Stimulated activated CD4-positive, alpha-beta T cell treated with anti-CD3 and anti-CD28 coated beads, Interleukin-1b, Interleukin-23, amount 100 ng/mL, for 48 hours (primary cell): ENCODE measurements at places on chromosomes 3 and 15.
A peak's percentile ranks its signal among the peaks of the same experiment; 100 is the strongest.

DNA sequence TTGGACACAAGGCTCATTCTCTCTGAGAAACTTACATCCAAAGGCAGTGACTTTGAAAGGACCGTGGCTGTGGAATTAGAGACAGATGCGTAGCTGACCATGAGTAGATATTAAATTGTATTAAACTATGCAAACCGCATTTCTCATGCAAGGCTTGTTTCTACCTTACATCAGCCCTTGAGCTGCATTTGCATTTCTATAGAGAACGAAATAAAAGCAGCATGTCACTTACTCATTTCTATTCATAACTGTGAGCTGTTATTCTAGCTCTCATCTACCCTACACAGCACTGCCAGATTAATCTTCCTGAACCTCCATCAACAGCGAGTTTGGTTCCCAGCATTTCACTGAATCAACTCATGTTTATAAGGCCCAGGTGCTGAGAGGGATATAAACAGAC lies 72.3 kb downstream of the THSD4 start:
- DNase-seq, result no peak

GRCh38 chr3:195896361-195897080 lies 11.8 kb downstream of the TNK2 start:
- DNase-seq, result no peak

DNA sequence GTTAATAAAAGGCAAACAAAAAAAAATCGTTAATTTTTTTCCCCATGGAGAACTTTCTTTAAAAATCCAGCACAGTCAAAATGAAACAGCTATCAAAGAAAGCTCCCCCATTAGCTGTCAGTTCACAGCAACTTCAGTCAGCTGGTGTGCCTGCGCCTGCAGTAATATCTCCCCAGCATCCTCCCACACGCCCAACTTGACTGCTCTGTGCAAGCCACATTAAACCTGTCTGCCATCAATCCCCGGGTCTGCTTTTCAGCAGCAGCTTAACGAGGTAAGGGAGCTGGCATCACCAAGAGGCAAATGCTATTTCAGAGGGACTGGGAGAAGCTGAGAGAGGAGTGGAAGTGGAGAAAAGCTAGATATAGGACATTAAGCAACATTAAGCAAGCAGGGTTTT lies 337.5 kb downstream of the GAP43 start:
- no peak for DNase-seq

DNA sequence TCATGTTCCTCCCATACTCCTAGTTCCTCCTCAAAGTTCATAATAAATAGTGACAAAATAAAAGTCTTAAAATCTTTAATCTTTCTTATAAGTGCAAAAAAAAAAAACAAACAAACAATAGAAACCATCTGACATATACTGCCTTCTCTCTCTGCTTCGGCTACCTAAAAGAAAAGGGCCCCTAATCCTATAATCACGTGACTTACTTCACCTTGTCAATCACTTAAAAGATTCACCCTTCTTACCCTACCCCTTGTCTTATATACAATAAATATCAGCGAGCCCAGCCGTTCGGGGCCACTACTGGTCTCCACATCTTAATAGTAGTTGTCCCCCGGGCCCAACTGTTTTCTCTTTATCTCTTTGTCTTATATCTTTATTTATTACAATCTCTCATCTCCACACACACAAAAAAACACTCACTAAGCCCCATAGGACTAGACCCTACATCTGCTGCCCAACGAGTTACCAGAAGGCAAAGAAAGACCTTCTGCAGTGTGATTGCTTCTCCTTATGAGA lies 28.8 kb downstream of the MKRN3 start:
- DNase-seq, result no peak

DNA sequence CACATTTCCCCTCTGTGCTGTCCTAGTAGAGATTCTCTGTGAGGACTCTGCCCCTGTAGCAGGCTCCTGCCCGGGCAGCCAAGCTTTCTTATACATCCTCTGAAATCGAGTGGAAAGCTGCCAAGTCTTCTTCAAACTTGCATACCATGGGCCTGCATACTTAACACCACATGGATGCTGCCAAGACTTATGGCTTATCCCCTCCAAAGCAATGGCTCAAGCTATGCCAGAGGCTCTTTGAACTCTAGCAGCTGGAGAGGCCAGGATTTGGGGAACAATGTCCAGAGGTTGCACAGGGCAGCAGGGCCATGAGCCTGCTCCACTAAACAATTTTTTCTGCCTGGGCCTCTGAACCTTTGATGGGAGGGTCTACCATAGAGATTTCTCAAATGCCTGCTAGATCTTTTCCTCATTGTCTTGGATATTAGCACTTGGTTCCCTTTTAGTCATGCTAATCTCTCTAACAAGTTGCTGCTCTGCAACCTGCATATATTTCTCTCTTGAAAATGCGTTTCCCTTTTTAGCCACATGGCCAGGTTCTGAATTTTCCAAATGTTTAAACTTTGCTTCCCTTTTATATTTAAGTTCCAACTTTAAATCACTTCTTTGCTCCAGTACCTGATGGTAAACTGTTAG lies 6.1 kb upstream of the PLSCR4 start:
- DNase-seq, result no peak

- no peak for DNase-seq
Observed at GRCh38 chr15:71612869-71613268, 197.5 kb upstream of the NR2E3 start.

GRCh38 chr15:44029940-44030568 lies 165.0 kb downstream of the FRMD5 start:
- no peak for DNase-seq

GRCh38 chr3:50574444-50574831 lies 5.1 kb downstream of the HEMK1 start:
- peak; percentile 59 for DNase-seq

- no peak for DNase-seq
Observed at GRCh38 chr15:74427607-74428441, 5.9 kb downstream of the SEMA7A start.

DNA sequence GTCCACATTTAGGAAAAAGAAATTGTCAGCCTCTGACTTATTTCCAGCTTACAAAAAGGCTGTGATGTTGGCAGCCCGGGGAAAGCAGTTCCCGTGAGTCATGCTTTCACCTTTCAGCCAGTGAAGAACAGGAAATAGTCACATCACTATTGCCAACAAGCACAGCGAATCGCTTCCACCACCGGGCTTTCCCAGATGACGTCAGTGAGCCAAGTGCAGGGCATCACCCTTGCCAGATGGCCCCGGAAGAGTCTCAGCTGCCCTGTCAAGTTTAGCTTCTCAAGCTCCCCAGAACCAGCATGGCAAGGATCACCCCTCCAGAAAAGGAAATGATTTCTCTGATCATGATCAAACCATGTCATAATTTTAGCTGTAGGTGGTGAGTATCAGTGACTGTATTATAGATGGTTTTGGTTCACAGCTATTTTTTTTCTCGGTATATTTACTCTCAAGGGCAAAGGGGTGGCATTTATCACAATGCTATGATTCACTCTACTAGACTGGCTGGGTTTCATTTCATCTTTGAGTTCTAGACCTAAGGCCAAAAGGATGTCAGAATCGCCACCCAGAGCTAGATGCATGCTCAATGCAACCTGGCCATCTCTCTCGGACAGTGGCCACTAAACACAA lies 32.9 kb downstream of the B3GNT5 start:
- peak; percentile 98 for DNase-seq

DNA sequence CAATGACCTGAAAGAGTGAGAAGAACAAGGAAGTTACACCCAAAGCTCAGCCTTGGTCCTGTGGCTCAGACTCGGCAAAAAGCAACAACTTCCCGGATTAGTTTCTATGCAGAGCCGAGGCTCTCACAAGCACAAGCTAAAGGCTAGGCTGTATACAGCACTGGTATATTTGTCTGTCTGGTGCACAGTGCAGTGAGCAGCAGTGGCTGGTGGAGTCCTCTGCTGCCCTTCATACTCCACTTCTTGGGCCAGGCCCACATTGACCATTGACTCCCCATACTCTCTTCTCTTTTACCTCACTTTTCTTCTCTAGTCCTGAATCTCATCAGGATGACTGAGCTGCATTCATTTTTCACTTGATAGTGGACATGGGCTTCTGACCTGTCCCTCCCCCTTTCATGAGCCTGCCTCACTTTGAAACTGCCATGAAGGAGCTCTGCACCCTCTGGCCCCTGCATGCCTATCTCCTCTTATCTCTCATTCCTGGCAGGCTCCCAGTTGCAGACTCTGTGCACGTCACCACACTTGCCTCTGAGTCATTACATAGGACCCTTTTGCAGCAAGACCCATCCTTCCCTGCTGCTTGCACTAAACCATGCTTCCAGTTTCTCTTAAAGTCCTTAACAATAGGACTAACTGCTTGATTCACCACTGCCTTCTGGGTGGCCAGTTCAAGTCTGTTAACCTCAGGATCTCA lies 379.3 kb downstream of the NTRK3 start:
- DNase-seq, result no peak

- DNase-seq, result peak; percentile 5
Observed at GRCh38 chr3:111392894-111393398, 149.1 kb upstream of the CD96 start.

- no peak for DNase-seq
Observed at GRCh38 chr3:126542340-126543241, 16.1 kb downstream of the C3orf22 start.

- no peak for DNase-seq
Observed at GRCh38 chr3:180690061-180690460, 10.8 kb upstream of the CCDC39 start.

- peak; percentile 52 for DNase-seq
Observed at GRCh38 chr15:65032801-65033537, 3.5 kb upstream of the MTFMT start.

DNA sequence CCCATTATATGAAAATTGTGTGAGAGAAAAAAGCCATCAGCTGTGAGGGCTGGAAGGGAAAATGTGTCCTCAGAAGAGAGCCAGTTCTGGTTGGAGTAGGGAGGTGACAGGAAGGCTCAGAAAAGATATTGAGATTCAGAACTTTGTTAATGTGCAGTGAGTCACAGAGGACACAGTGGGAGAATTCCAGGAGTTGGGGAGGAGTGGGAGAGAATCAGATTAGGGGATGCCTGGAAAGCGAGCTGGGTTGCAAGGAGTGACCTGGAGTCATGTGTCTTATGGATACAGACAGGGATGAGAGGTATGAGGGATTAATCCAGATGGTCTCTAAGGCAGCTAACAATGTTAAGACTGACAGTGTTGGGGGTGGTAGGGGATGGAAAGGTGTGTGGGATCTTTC lies 67.5 kb downstream of the CHST2 start:
- DNase-seq, result no peak

- no peak for DNase-seq
Observed at GRCh38 chr15:33098094-33099058, 96.1 kb downstream of the FMN1 start.

- no peak for DNase-seq
Observed at GRCh38 chr3:59381282-59381681, 331.5 kb upstream of the CFAP20DC start.

GRCh38 chr3:50258029-50258680 lies 10.8 kb upstream of the SEMA3B start:
- no peak for DNase-seq

- DNase-seq, result no peak
Observed at GRCh38 chr3:104198131-104198530, 1168.6 kb upstream of the ALCAM start.

DNA sequence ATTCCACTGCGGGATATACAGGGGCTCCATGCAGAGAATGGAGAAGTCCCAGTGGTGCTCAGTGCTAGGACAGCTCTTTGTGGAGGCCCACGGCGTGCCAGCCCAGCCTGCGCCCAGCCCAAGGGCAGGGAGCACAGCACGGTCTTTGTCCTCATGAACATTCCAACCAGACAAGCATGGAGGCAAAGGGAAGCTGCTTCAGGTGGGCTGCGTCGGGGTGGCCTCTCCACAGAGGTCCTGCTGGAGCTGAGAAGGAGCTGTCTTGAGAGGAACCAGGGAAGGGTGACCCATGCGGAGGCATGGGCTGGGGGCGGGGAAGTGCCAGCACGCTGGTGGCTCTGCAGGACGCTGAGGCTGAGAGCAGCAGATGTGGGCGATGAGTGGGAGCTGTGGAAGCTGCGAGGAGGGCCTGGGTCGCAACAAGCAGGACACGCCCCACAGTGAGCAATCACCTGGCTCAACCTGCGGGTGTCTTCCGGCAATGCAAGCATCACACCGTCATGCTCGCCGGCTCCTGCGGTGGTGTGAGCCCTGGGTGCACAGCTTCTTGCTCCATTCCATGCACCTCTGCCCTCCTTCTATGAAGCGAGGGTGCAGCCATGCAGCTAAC lies 14.0 kb upstream of the KLF15 start:
- DNase-seq, result no peak

DNA sequence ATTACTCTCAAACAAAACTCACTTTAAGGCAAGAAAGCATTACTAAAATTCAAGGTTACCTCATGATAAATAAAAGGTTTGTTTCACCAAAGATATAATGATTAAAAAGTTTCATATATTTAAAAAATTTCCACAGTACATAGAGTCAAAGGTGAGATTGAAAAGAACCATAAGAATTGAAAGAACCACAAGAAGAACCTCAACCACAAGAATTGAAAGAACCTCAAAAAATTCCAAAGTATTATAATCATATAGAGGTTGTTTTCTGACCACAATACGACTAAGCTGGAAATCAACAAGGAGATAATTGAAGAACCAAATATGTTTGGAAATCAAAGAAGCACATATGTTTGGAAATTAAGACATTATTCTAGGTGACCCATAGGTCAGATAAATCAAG lies 52.7 kb downstream of the SLC25A36 start:
- DNase-seq, result no peak

DNA sequence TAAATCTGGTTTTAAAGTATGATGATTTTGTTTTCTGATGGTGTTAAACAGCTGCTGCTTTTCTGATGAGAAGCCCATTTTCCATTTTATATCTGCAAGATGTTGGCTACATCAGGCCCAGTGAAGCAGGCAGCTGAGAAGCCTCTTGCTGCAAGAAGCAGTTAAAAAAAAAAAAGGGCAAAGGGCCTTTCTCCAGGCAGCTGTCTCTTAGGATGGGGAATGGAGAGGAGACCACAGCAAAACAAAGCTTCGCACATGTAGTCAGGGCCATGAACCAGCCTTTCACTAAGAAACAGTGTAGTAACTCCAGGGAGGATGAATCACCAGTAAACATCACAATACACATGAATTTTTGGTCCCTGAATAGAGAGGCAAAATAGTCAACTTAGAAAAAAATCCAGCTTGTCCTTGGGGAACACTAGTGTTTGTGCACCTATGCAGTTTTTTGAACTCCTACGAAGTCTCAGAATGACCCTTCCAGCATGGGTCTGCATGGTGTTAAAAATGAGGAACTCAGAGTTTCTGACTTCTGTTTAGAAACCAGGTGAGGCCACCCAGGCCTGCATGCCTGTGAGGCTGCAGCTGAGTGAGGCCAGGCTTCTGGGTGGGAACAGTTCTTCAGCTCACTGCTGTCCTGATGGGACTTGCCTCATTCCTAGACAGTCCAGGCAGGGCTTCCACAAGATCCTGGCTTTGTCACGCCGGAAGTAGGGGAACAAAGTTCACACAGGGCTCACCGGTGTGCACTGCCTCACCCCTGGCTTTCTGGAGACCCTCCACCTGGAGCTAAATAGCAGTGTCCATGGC lies 518.7 kb downstream of the MCTP2 start:
- DNase-seq, result no peak

DNA sequence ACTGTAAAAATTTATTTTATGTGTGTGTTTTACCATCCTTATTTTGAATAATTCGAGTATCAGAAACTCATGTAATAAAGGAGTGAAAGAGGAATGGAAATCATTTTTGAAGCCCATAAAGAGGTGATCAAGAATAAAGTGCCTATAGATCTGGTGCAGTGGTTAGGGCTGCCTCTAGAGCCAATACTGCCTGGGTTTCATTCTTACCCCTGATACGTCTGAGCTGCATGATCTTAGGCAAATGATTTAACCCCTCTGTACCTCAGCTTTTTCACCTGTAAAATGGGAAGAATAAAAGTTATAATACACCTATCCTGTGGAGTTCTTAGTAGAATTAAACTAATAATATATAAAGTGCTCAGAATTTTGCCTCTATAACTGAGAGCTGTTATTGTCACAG lies 30.4 kb downstream of the EFHB start:
- no peak for DNase-seq

GRCh38 chr3:190424108-190424477 lies 25.6 kb downstream of the TMEM207 start:
- no peak for DNase-seq
